Prostate gland (tissue), 2 donors: ENCODE measurements at places on chromosomes 2 and 18. TPM values are rescaled to one million over a fixed set of nuclear protein-coding genes. Genes with fewer than 3 reads are reported as not detected.

GRCh38 chr2:29920631-29921559, 491 bp downstream of the ALK start:
- H3K27me3 ChIP-seq: peaks cover 4% of the 10 kb centered on the region
- DNase-seq: no peak
- H3K4me1 ChIP-seq: peaks cover 18% of the 10 kb centered on the region
- peak overlapping the region; percentile 20 for H3K4me3 ChIP-seq

DNA sequence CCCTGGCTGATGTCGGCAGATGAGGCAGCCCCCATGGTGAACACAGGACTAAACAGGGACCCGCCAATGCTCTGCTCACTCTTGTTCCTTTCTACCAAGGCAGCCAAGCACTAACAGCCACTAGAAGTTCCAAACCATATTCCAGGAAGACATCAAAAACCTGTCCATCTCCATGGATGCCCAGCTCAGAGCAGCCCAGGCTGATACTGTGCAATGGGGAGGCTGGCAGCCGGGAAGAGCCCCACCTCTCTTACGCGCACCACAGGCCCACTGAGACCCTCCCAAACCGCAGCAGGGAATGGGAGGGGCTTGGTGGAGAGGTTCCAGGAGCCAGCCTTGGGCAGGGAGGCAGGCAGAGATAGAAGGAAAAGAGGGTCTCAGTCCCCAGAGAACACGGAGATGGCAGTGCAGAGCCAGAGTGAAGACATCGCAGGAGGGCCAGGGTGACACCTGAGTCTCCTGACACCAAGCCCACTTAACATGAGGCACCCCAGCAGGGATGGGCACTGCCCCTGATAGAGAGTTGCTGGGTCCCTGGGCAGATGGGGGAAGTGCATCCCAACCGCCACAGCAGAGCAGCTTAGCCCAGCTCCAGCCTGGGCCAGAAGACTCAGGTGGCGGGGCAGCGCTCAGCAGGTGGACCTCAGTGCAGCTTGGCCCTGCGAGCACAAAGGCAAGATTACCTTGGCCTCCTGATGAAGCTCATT, 3.4 kb downstream of the HS6ST1 start:
- no peaks in the 10 kb centered on the region for H3K36me3 ChIP-seq
- H3K4me3 ChIP-seq: peak overlapping the region; percentile 56
- no peak overlapping the region for H3K27ac ChIP-seq
- no peaks in the 10 kb centered on the region for H3K4me1 ChIP-seq
- peak; percentile 7 for DNase-seq
- no peaks in the 10 kb centered on the region for H3K27me3 ChIP-seq

The IRS1 gene
- 40.6 TPM for total RNA-seq

DNA sequence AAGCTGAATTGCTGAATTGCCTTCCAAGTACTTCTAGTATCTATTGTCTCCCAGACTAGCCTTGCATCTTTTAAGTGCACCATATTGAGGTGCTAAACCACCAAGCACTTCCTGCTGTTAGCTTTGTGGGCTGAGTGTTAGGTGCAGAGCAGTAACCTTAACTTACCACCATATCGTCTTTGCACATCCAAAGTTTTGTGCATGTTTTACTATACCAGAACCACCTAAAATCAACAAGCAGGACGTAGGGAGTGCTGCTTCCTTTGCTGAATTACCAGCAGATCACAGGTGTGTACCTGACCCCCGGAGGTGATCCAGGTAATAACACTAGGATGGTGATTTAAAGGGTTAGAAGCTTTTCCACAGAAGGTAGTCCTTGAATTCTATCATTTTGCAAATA, 359.9 kb upstream of the HNRNPA3 start:
- H3K4me1 ChIP-seq: no peaks in the 10 kb centered on the region
- no peak overlapping the region for H3K4me3 ChIP-seq
- H3K36me3 ChIP-seq: no peaks in the 10 kb centered on the region
- H3K27ac ChIP-seq: no peak overlapping the region
- DNase-seq: no peak

GRCh38 chr2:235908826-235909225, 259.4 kb downstream of the GBX2 start:
- no peak overlapping the region for H3K27ac ChIP-seq
- no peak for DNase-seq
- H3K27me3 ChIP-seq: no peaks in the 10 kb centered on the region
- no peaks in the 10 kb centered on the region for H3K36me3 ChIP-seq

The KIF1A gene
- 18.9 TPM for total RNA-seq

GRCh38 chr2:230254152-230254881, 28.8 kb downstream of the SP140 start:
- no peaks in the 10 kb centered on the region for H3K36me3 ChIP-seq
- no peak overlapping the region for H3K27ac ChIP-seq
- H3K4me3 ChIP-seq: no peak overlapping the region
- DNase-seq: no peak

- no peak overlapping the region for H3K4me3 ChIP-seq
- DNase-seq: no peak
- H3K4me1 ChIP-seq: no peaks in the 10 kb centered on the region
- no peak overlapping the region for H3K27ac ChIP-seq
- H3K27me3 ChIP-seq: no peaks in the 10 kb centered on the region
Measured at GRCh38 chr2:212953170-212953920, 198.1 kb downstream of the IKZF2 start.

DNA sequence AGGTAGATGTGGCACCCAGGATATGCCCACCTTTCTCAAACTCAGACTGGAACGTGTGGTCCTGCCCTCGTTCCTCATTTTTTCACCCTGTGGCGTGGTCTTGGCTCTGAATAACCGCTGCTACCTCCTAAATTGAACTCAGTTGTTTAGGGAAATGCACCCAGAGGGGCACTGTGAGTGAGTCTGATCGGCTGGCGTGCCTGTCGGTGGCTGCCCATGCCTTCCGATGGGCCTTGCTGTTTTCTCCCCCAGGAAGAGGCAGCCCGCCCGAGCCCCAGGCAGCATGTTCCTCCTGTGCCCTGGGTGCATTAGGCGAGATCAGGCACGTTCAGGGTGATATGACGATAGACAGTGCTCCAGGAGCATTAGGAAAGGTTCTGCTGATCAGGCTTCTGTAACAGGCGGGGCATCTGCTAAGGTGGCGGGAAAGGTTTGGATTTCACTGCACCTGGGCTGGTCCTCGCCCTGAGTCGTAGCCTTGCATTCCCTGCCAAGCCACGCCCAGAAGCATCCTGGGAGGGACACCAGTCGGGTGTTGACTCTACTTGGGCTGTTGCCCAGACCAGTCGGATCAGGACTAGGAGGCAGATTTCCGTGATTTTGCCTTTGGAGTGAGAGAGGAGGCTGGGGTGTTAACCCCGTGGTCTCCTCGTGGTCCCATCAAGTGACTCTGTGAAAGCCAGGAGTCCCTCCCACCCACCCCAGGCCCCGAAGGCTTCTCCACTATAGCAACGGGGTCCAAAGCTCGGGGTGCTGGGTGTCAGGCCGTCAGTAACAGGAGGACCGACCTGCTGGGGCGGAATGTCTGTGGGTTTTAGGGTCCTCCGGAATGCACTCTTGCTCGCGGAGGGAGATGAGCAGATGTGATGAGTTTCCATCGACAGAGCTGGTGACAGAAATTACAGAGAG, 75.1 kb downstream of the SH3BP4 start:
- H3K4me3 ChIP-seq: no peak overlapping the region
- no peaks in the 10 kb centered on the region for H3K27me3 ChIP-seq
- peak; percentile 97 for DNase-seq
- H3K27ac ChIP-seq: peak overlapping the region; percentile 79
- H3K36me3 ChIP-seq: no peaks in the 10 kb centered on the region

The B4GALT6 gene
- 3.5 TPM for total RNA-seq

The MDH1 gene
- 120 TPM for total RNA-seq

The NEU2 gene
- total RNA-seq: not detected

The FARSB gene
- 11.9 TPM for total RNA-seq

- no peak for DNase-seq
- no peaks in the 10 kb centered on the region for H3K4me1 ChIP-seq
Measured at GRCh38 chr2:3312576-3313345, 64.9 kb downstream of the EIPR1 start.

- H3K36me3 ChIP-seq: no peaks in the 10 kb centered on the region
- no peak overlapping the region for H3K4me3 ChIP-seq
- H3K4me1 ChIP-seq: no peaks in the 10 kb centered on the region
- H3K27ac ChIP-seq: no peak overlapping the region
- no peak for DNase-seq
Measured at GRCh38 chr2:197235711-197236110, 74.9 kb downstream of the ANKRD44 start.
